ENCODE measurements at places on chromosomes 11 and 22.

- DNase-seq = no peak
Measured at GRCh38 chr11:125207866-125208425, 43.4 kb downstream of the PKNOX2 start.

GRCh38 chr11:12214751-12215150, 104.4 kb downstream of the MICAL2 start:
- DNase-seq = no peak

GRCh38 chr11:111937844-111938243, 701 bp downstream of the DIXDC1 start:
- DNase-seq = no peak

DNA sequence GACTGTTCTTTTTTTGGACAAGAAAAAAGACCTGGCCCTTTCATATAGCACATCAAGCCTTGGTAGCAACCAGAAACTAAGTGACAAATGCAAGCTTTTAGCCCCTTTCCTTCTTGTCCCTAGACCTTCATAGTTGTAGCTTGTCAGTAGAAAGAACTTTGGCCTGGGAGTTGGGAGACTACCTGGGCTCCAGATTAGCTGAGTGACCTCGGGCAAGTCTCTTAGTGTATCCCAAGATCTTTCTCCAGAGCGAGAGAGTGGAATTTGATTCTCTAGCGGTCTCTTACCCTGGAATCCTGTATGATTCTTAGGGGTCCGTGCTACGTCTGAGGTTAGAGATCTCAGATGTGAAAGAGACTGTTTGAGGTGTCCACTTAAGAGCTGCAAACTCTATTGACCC, 59.0 kb downstream of the ZNRF3 start:
- no peak for DNase-seq

DNA sequence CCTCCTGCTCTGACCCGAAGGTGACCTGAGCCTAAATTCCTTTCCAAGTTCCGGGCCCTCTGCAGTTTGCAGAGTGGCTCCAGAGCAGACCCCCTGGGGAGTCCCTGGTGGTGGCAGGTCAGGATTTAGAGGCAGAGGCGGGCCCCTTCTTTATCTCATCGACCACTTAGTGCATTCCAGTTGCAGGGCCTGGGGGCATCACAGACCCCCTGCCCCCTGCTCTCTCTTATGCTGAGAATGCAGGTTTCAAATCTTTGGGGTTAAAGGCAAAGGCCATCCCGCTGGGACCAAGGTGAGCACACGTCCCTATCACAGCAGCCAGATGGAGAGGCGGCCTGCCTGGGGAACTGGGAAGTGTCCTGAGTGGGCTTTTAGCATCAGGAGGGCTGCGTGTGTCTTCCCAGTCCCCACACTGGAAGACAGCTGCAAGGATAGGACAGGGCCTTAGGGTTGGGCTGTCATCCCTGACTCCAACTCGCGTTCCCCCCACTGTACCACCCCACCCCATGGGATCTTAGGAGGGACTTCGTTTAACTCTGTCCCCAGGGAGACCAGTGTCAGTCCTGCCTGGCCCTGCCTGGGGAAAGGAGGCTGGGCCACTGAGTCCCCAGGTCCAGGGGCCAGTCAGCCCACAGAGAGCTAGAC, 11.3 kb downstream of the DERL3 start:
- DNase-seq = no peak

DNA sequence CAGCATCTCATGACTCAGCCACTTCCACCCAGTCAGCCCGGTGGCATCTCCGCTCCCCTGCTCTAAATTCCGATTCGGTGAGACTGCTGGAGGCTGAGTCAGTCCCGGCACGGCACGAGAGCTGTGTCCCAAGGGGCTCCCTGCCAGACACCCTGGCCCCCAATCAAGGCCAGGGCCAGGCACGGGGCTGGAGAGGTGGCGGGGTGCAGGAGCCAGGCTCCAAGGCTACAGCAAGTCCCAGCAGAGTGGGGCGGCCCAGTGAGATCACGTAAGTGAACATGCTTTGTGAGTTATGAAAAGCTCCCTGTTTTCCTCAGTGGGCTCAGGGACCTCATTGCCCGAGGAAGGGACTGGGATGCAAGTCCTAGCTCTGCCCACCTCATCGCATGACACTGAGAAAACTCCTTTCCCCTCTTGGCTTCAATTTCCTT, 3.0 kb downstream of the C11orf68 start:
- no peak for DNase-seq

DNA sequence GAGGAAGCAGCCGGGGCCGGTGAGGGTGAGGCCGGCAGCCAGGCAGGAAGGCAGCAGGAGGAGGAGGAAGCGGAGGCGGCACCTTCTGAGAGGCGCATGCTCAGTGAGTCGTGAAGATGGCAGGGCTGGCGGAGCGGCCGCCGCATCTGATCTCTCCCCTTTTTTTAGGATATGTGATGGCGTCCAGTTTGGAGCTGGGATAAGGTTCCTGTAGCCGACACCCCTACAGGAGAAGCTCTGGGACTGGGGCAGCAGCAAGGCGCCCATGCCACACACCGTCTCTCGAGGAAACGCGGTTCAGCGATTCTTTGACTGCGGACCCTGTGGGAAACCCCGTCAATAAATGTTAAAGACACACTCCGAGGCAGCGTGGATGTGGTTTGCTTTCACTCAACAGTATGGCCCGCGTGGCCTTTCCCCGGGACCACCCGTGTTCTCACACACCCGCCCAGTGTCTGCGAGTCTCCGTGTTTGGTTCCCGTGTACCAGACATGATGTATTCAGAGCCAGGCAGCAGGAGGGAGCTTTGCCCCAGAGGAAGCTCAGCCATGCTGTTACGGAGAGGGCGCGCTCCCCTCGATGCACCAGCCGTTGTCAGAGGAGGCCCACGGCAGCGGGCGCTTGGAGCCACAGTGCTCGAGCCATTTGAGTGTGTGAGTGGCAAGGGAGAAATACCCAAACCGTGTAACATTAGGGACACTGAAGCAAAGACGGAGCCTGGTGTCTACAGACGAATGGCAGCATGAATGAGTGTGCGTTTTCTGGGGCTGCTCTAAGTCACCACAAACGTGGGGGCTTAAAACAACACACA, 27.7 kb upstream of the PARVB start:
- DNase-seq = no peak

All from NCI-H345 (cell line).